ENCODE measurements at places on chromosomes 2 and 18. TPM values are rescaled to one million over a fixed set of nuclear protein-coding genes. Genes with fewer than 3 reads are reported as not detected.

GRCh38 chr2:178114462-178114861 is 2.2 kb downstream of the RBM45 start:
- DNase-seq, result no peak

- DNase-seq, result no peak
Measured at GRCh38 chr2:214781226-214781625, 28.3 kb downstream of the BARD1 start.

GRCh38 chr2:88345842-88346241 is 106.7 kb downstream of the FOXI3 start:
- DNase-seq, result no peak

Gene MXD1
- 20.7 TPM for total RNA-seq

GRCh38 chr18:27382567-27383216 is 197.6 kb upstream of the CHST9 start:
- no peak for DNase-seq

DNA sequence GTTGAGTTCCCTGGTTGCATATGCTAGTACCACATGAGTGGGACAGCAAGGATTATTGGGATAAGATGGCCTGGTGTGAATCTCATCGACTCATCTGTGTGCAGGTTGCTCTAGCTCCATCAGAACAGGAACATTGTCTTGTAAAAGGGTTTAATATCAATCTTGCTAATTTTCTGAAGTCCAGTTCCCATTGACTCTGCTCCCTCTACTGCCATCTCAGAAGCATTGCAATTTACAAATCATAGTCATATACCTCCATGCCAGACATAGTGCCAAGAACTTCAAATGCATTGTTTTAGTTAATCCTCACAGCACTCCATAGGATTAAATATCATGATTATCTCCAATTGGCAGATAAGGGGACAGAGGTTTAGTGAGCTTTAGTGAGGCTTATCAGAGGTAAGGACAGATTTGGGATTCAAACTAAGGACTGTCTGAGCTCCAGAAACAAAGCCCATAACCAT is 4.8 kb upstream of the STAT4 start:
- DNase-seq, result no peak

Gene RGPD3
- total RNA-seq, result 0.48 TPM

Gene ONECUT2
- 0.02 TPM for total RNA-seq

GRCh38 chr2:235911633-235912233 is 256.5 kb downstream of the GBX2 start:
- DNase-seq, result no peak

Gene DSG1
- not detected for total RNA-seq

DNA sequence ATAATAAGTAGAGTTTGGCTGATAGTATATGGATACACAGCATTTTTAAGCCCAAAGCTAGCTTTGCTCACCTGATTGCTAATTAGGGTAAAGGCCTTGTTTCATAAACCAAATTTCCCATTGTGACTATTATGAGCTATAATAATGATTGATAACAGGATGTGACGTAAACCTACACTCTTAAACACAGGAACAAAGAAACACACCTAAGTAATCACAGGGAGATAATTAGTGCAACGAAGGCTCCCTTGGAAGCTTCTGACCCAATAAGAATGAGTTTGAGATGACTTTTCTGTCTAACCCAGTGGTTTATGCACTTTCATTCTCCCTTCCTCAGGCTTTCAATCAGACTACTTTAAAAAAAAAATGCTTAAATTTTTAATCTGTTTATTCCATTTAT is 683.2 kb downstream of the SATB2 start:
- no peak for DNase-seq

DNA sequence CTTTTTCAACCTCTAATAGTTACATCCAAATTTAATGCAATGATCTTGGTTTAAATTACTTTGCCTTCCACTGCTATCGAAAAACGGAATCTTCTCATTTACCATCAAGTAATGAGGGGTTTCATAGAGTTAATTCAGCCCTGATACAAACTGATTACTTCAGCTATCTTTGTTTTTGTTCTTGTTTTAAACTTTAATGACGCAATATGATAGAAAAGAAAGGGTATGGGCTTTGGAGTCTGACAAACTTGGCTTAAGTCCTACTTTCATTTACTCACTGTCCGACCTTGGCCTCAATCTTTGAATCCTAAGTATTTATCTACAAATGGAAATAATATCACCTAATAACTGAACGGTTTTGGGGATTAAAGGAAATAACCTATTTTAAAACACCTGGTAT is 16.1 kb downstream of the ADAM17 start:
- DNase-seq, result no peak

DNA sequence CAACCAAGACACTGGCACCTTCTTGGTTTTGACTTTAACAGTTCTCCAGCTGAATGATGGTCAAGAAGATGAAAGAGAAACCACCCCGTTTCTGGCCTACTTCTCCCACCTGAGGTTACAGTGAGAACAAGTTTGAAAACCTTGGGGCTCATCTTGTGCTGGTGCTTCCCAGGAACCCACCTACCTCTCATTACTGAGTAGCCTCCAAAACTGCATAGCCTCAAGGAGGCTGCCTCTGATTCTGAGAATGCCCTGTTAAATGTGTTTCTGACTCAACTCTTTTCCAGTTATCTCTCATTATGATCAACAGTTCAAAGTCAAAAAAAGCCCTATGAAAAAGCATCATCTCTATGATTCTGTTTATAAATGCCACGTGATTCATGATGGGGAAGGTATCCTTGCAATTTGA is 121.9 kb downstream of the CACNB4 start:
- no peak for DNase-seq

All from activated naive CD4-positive, alpha-beta T cell treated with anti-CD3 and anti-CD28 coated beads, Interleukin-2, amount 50 U/mL, for 72 hours (primary cell).